Left renal cortex interstitium (tissue), 4 donors: ENCODE measurements at places on chromosomes 1 and 21. TPM values are rescaled to one million over a fixed set of nuclear protein-coding genes. Genes with fewer than 3 reads are reported as not detected.

GRCh38 chr1:183180634-183181056 lies 5.4 kb upstream of the LAMC2 start:
- DNase-seq: no peak

- no peak for DNase-seq
Measured at GRCh38 chr1:197173571-197174507, 27.4 kb upstream of the ASPM start.

GRCh38 chr1:233569636-233570035 lies 44.3 kb upstream of the KCNK1 start:
- DNase-seq: no peak

DNA sequence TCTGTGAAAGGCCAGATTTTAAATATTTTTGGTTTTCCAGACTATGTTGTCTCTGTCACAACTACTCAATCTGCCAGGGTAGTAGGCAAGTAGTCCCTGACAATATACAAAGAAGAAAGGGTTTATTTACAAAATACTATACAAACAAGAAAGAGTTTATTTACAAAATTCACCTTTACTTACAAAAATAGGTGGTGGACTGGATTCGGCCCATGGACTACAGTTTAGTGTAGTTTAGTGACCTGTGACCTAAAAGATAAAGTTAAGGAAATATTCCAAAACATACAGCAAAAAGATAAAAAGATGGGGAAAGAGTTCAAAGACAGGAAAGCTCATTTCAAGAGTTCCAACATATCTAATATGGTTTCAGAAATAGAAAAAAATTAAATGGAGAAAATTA lies 52.9 kb upstream of the MAP10 start:
- DNase-seq: no peak

GRCh38 chr1:19618428-19618827 lies 25.7 kb upstream of the NBL1 start:
- DNase-seq: no peak

DNA sequence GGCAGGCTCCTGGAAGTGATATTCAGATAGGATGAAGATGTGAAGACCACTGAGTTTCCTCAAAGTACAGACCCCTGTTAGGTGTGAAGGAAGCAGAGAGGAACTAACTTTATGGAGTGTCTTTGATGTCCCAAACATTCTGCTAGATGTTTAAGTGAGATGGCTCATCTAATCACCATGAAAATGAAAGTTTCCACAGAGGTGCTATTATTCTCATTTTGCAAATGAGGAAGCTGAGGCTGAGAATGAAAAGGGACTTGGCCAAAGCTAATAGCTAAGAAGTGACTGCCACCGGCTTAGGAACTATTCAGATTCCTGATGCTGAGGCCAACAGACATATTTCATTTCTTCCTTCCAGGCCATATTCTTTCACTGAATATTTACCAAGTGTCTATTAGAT lies 45.9 kb upstream of the WLS start:
- no peak for DNase-seq

DNA sequence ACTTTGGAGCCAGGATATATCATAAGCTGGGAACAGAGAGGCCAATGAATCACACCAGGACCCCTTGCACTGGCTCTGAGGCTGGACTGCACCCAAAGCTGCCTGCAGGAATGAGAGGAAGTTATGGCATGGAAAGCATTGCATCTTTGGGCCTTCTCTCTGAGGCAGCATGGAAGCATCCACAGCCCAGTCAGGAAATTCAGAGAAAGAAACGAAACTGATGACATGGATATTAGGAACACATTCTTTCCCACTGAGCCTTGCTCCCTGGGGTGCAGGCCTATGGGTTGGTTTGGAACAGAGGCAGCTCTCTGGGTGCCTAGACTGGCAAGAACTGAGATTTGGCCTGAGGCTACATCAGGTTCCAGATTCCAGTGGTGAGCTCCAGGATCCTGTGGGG lies 98.6 kb downstream of the NGF start:
- no peak for DNase-seq

DNA sequence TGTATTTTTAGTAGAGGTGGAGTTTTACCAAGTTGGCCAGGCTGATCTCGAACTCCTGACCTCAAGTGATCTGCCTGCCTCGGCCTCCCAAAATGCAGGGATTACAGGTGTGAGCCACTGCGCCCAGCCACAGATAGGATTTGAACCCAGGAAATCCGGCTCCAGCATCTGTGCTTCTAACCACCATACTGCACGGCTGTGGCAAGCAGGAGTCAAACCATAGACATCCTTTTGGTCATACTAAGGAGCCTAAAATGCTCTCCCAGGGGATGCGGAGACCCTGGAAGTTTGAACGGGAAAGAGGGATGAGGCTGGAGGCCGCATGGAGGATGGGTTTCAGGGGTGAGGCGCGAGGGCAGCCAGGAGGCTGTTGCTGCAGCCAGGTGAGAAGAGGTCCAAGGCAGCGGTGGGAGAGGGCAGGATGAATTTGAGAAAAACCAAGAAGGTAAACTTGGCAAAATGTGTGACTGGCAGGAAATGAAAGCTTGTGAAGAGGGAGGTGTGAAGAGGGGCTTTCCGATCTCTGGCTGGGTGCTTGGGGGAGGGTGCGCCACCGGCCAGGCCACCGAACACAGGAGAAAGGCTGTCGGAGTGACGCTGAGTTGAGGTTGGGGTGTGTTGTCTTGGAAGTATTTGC lies 24.0 kb upstream of the CDK18 start:
- no peak for DNase-seq

GRCh38 chr1:233078396-233078795 lies 128.0 kb downstream of the NTPCR start:
- DNase-seq: no peak

GRCh38 chr1:183331091-183331742 lies 87.0 kb downstream of the NMNAT2 start:
- DNase-seq: peak; percentile 45

DNA sequence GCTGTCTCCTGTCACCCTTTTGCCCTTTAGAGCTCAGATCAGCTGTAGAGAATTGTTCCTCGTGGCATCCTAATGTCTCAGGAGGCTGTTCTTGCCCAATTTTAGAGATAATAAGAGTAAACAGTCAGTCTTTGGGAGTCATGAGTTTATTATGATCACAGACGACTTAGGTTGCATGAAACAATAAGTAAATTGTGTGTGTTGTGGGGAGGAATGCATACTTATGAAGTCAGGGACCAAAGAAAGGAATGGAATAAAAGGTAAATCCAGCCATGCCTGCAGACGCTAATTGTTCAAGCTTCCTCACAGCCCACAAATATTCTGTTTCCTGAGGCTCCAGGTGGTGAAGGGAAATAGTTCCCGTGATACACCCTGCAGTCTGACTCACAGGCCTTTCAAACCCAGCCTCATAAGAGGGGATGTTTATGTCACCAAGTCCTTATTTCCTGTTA lies 897 bp downstream of the EPHX4 start:
- DNase-seq: no peak

DNA sequence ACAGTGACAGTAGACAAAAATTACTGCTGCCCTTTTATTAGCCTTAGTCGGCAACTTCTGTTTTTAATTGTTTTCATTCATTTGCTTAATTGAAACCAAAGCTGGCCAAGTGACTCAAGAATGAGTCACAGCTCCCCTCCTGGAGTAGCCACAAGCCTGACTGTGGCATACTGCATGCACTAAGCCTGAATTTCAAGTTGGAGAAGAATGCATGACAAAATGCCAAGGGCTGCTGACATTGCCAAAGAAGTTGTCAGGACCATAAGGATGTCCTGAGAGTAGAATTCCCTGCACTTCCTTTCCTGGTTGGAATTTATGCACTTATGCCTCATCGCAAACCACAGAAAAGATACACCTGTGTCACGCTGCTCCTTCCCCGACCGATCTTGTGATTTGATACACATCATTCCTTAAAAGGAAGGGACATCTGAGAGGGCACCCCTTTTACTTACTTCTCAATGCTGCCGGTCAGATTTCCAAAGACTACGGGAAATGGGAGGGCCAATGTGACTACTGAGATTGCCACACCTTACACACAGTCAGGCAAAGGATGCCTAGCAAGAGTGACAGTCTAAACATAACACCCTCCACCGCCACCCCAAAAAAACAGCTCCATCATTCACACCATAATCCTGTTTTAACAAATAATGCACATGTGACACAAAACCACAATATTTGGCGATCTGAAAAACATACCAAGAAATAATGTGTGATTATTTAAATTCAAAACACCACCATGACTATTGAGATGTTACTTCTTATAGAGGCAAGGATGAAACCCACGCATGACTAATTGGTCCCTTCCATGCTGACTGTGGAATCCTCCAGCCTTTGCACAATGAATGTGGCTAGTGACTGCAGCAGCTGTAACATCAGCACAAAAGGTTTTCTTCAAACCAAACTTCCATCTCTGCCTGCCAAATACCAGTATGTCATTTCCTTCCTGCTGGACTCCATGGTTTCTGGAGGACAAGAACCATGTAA lies 28.2 kb downstream of the VAV3 start:
- no peak for DNase-seq

GRCh38 chr1:114154963-114155322 lies 1.3 kb upstream of the SYT6 start:
- DNase-seq: peak; percentile 47

DNA sequence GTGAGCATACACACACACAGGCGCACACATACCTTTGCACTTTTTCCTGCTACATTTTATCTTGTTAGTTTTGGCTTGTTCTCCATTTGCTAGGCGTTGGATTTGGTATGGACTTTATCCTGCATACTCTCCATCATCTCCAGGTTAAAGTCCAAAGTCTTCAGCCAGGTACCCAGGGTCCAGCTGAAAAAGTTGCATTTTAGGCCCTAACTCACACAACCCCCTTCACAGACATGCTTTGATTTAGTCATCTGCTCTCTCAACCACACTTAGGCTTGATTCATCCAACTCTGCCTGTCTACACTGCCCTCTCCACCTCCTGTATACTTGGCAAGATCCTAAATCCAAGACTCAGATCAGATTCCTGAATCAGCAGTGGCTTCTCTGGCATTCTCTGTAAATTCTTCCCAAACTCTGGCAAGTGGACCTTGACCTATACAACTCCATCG lies 10.7 kb upstream of the LAMB3 start:
- DNase-seq: no peak

GRCh38 chr1:177053648-177054047 lies 110.9 kb downstream of the ASTN1 start:
- DNase-seq: no peak

GRCh38 chr1:22673486-22674409 lies 20.7 kb downstream of the C1QB start:
- DNase-seq: no peak

The LPAR3 gene
- 1.1 TPM for polyA plus RNA-seq

- DNase-seq: no peak
Measured at GRCh38 chr1:48356901-48357300, 115.1 kb downstream of the SPATA6 start.

The L1TD1 gene
- 3.7 TPM for polyA plus RNA-seq

The SPATA45 gene
- polyA plus RNA-seq: 1.5 TPM

The AQP10 gene
- polyA plus RNA-seq: 0.22 TPM

GRCh38 chr21:38888991-38889561 lies 83.3 kb downstream of the ETS2 start:
- DNase-seq: no peak

DNA sequence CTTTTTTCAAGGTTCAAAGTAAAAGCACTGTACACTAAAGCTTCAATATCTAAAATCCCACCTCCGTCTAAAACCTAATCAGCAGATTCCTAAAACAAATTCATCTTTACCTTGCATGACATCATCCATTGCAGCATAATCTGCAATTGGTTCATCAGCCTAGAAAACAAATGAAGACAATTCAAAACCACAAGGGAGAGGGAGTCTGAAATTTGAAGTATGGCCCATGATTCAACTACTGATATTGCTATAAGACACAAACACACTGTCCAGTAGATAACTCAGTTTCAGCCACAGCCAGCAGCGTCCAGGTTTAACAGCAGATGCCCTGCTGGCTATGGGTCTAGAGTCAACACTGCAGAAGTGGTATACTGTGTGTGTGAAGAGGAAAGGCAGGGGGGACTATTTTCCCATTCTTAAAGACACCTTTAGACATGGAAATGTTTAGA lies 17.9 kb upstream of the RAP1GAP start:
- no peak for DNase-seq

DNA sequence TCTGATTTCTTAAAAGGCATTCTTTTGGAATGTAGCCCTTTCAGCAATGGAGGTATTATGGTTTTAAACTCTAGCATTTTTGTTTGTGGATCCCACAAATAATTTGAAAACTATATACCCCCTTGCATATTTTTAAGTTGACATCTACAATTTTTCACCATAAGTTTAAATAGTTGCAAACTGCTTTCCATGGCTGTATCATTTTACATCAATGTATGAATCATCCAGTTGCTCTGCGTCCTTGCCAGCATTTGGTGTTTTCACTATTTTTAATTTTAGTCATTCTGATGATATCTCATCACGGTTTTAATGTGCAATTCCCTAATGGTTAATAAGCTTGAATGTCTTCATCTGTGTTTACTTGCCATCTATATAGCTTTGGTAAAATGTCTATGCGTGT lies 20.7 kb downstream of the DIPK1A start:
- DNase-seq: no peak

GRCh38 chr1:66401244-66401643 lies 132.7 kb upstream of the SGIP1 start:
- no peak for DNase-seq

The SPATA46 gene
- 0.37 TPM for polyA plus RNA-seq

DNA sequence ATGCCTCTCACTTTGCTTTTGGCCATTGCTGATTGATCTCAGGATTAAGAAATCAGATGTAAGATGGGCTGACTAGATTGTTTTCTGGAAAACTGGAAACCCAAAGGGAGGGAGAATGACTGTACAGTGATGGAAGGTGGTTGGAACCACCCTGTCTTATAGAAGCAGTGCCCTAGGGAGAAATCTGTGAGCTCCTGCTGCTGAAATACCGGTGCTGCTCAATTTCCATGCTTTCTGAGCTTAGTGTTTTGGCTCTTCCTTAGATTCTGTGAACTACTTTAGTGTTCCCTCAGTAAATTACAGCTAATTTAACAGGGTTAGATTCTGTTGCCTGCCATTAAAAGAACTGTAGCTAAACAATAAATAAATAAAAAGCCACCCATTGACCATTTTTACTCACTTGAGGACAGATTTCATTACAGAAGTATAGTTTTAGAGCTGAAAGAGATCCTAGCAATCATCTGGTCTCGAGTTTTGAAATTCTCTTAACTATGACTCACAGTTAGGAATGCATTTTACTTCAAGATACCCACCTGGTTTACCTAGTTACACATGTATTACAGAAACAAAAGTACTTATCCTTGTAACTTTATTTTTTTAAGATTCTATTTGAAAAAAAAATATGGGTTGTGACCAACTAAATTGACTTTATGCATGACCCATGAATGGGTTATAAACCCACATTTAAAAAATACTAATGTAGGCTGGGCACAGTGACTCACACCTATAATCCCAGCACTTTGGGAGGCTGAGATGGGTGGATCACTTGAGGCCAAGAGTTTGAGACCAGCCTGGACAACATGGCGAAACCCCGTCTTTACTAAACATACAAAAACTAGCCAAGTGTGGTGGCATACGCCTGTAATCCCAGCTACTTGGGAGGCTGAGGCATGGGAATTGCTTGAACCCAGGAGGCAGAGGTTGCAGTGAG lies 33.2 kb downstream of the CAMSAP2 start:
- DNase-seq: no peak

The PLEKHA6 gene
- polyA plus RNA-seq: 44.7 TPM

DNA sequence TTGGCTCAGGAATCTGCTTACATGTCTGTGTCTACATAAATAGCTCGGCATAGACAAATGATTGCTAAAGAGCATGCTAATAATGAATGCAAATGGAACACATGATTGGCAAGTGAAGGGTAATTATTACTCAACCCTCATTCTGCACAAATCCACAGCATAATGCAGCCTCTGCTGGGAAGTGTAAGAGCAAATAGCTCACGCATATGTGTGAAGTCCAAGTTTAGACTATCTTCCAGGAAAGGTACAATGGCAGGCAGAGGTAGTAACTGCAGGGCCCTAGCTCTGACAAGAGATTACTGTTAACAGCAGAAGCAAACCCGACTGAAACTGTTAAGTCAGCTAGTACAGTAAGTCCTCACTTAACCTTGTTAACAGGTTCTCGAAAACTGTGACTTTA lies 7.0 kb upstream of the IL6R start:
- DNase-seq: no peak
